ENCODE measurements at places on chromosomes 13 and 19.

DNA sequence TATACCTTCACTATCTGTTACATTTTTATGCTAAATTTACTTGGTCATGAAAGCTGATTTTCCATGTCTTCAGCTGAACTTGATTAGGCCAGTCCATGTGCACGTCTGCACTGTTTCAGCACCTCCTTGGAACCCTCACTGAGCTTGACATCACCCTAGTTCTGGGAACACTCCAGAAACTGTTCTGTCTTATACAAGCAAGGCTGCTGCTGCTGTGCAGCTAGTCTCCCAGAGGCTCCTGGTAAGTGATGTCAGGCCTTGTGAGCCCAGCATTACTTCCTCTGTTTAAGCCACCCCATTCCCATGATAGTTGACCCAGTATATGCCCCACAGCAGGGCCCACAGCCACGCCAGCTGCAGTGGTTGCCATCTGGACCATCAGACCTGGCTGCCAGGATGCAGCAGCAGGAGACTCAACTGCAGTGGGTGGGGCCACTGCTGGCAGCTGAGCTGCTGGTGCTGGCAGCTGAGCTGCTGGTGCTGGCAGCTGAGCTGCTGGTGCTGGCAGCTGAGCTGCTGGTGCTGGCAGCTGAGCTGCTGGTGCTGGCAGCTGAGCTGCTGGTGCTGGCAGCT lies 90.5 kb upstream of the AKAP11 start:
- DNase-seq = no peak

DNA sequence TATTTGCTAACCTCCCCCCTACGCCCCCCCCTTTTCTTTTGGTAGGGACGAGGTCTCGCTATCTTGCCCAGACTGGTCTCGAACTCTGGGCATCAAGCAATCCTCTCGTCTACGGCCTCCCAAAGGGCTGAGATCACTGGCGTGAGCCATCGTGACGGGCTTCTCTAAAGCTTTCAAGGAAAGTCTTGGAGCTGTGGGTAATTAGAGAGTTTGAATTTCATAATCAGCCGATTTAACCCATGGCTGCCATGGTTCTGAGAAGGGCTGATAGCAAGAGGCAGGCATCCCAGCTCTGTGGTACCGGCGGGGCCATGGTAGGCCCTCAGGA lies 679 bp upstream of the ABHD8 start:
- no peak for DNase-seq

DNA sequence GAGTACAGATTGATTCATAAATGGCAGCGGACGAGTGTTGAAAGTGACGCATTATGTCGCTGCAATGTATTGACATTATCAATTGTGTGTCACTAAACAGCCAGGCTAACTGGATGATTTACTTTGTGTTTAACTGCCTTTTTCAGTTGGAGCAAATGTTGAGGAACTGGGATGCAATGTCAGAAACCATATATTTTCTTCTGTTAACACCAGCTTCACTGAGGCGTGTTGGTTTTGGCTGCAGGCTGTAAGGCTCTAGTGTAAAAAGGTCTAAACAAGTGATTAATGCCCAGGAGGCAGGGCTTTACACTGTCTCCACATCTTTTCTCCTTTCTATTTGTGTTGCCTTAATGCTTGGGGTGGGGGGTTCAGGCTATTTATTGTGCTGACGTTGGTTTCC lies 80.1 kb downstream of the GGACT start:
- no peak for DNase-seq

- DNase-seq = no peak
These were observed 45.2 kb upstream of the RANBP3 start for GRCh38 chr19:6023085-6023682.

DNA sequence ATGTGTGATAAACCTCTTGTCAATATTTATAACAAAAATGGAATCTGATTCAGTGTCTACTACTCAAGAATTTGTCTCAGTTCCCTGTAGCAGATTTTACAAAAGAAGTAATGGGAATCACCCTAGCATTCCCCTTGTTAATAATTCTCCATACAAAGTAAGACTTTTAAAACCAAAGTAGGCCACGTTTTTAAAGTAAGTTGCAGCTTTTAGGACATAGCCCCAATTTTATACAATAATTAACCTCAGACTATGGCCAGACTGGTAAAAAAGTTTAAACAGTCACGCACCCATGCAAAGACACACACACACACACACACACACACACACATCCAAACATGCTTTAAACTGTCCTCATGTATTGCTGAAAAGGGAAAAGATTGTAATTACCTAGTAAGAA lies 589.9 kb downstream of the PCDH9 start:
- no peak for DNase-seq

GRCh38 chr19:7497292-7497691 lies 8.5 kb upstream of the PEX11G start:
- DNase-seq = no peak

DNA sequence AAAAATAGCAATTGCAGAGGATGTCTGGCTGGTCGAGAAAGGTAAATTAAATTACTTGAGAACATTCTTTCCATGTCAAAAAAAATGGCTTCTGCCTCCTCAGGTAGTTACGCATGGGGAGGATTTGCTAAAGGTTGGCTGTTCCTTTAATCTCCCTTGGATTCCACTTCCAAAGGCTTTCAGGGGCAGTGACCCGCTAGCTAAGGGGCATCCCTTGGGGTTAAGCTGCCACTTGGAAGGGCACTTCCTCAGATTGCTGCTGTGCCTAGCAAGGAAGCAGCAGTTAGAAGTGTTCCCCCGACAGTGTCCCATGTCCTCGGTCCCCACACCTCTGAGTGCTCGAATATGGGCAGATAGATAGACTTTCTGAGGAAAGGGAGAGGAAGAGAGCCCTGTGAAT lies 108.5 kb downstream of the RGCC start:
- no peak for DNase-seq

DNA sequence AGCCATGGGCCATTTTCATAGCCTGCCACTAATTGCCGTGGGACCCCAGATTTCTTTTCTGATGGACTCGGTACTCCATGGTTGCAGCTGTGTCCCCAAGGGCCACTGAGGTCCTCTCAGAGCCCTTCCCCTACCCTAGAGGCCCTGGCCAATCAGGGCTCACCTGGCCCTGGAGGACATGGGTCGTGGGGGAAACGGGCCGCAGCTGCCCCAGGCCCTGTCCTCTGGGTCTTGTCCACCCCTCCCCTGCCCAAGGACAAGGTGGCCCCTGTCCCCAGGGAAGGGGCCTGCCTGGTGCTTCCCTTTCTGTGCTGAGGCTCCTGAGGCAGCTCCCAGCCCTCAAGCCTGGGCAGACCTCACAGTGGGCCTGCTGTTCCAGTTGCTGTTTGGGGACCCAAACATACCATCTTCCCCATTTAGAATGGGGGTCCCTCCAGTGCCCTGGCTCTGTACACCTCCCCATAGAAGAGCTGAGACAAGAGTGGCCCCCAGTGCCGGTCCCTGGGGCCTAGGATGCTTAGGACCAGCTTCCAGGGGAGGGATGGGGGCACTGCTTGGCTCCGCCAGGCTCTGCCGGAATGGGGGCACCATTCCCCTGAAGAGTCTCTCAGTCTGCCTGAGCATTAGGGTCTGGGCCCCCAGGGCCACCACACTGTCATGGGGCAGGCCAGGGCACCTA lies 3.2 kb downstream of the RAB11B start:
- DNase-seq = no peak

- DNase-seq = no peak
These were observed 55.2 kb downstream of the VWA8 start for GRCh38 chr13:41905600-41906254.

GRCh38 chr13:113862191-113862930 lies 1.5 kb downstream of the GAS6 start:
- no peak for DNase-seq

GRCh38 chr19:8610936-8611300 lies 403 bp upstream of the ADAMTS10 start:
- DNase-seq = no peak

- DNase-seq = no peak
These were observed 122.7 kb downstream of the CYSLTR2 start for GRCh38 chr13:48776401-48776800.

Measured in T-cell (primary cell).